ENCODE measurements at places on chromosomes 6 and 20.

DNA sequence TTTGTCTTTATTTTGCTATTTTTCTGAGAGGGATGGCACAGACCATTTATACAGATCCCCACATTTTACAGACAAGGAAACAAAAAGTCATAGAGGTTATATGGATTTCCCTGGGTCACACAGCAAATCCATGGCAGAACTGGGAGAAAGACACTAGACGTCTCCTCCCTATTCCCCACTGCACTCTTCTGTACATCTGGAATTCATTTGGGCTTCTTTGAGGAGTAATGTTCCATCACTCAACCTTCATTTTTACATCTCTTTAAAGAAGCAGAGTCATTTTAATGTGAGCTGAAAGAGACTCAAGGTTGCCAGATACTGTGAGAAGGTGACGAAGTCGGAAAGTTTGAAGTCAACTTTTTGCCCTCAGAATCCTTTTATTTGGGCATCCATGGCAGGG is 207.3 kb downstream of the OTOR start:
- no peak for DNase-seq

- no peak for DNase-seq
Observed at GRCh38 chr6:28442586-28442985, 705 bp downstream of the ZSCAN23 start.

DNA sequence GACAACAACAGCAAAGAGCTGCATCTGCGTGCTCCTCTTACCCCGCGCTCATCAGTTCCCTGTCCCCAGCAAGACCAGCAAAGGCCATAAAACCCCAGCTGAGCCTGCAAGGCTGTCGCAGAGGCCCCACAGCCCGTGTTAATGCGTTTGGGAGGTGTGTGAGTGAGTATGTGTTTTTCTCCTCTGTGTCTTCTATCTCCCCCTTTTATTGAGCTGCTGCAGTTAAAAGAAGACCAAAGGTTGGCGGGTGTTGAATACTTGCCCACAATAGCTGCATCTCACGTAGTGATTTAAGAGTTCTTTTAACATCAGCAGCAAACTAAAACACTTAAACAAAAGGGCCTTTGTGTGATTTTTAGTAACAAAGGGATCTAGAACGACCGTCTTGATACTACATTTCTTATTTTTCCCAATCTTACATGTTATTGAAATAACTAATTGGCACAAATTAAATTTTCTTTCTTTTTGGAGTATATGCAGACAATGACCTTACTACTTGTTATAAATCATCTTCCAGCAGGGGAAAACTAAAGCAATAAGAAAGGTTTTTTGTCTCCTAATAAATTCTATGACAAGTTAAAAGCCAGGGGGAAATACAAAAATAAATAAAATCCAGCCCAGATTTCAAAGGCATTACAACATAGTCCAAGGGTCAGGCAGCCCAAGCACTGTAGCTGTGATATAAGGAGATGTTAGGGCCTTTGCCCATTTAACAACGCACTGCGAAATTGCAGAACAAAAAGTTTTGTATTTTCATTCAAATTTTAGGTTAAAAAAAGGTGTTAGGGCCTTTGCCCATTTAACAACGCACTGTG is 27.2 kb upstream of the CNKSR3 start:
- DNase-seq = peak; percentile 3

DNA sequence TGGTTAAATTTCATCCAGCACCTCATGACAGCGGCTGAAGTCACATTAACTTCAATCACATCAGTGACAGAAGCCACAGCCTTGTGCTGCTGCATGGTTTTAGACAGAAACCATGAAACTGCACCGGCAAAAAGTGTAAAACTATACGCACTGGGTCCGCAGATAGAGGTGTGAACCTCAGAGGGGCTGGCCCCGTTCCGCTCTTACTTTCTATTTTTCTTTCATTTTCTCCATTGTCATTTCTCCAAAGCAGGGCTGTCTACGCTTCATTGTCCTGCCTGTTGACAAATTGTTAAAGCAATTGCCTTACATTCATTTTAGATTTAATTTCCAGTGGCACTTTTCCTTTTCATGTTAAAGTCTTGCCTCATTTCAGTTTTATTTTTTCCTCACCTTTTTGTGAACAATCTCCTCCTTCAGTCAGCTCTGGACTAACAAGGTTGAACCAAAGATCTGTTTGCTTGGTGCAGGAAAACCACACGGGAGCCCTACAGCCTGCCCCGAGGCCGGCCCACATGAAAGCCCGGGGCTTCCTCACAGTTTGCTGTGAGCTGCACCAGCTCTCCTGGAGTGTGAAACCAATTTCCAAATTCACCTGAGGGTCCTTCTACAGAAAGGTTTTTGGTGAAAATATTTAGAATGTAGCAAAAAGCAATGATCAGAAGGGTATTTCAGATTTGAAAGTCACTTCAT is 63.7 kb downstream of the PRR18 start:
- no peak for DNase-seq

GRCh38 chr6:24600903-24601302 is 45.1 kb downstream of the KIAA0319 start:
- DNase-seq = no peak

DNA sequence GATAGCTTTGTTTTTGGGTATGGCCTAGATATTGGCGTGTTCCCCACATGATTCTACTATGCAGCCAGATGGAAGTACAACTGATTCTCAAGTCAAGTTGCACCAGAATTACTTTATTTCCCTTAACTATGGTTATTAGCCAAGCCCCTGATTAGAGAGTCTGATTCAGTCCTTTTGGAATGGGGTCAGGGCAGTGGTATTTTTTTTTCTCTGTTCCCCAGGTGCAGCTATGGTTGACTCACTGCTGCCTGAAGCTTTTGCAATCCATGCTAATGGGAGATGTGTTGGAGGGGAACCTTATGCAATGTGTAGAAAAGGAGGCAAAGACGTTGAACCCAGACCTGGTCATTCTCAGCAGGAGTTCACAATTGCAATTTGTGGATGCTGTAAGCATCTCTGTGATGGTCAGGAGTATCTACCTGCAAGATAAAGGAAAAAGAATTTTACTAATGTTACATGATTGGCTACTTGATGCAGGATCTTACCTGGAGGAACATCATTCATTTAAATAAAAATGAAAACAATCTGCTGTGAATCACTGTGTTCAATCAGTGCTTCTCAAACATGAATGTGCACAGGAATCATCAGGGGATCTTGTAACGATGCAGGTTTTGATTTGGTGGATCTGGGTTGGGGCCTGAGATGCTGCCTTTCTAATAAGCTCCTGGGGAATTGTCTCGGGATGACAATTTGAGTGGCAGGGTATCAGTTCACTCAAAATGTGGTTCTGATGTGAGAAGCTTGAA is 49.4 kb downstream of the PFDN4 start:
- no peak for DNase-seq

GRCh38 chr20:55252521-55252920 is 752.8 kb downstream of the CBLN4 start:
- DNase-seq = no peak

- DNase-seq = no peak
Observed at GRCh38 chr6:87941556-87942358, 105.9 kb upstream of the SPACA1 start.

DNA sequence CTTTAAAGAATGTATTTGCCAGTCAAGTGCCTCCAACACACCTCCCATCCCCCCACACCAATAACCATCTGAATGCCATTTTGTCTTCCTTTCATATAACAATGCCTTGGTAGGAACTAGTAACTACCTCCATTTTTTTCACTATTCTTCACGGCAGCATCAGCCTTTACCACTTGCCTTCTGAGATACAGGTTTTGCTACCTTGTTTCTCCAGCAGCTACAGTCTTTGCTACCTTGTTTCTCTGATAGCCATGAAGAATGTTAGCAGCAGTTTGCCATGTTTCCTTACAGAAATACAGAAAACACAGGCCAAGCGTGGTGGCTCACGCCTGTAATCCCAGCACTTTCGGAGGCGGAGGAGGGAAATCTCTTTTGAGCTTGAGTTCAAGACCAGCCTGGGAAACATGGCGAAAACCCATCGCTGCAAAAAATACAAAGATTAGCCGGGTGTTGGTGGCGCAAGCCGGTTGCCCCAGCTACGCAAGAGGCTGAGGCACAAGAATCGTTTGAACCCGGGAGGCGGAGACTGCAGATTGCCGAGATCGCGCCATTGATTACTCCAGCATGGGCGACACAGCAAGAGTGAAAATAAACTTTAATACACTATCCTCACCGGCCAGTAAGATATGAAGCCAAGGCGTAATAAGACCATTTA is 100.9 kb downstream of the HFE start:
- no peak for DNase-seq

All from putamen (tissue), 1 donor.